ENCODE measurements at places on chromosomes 12 and 14.

GRCh38 chr12:121114019-121114639, 18.5 kb upstream of the P2RX7 start:
- peak; percentile 7 for DNase-seq

DNA sequence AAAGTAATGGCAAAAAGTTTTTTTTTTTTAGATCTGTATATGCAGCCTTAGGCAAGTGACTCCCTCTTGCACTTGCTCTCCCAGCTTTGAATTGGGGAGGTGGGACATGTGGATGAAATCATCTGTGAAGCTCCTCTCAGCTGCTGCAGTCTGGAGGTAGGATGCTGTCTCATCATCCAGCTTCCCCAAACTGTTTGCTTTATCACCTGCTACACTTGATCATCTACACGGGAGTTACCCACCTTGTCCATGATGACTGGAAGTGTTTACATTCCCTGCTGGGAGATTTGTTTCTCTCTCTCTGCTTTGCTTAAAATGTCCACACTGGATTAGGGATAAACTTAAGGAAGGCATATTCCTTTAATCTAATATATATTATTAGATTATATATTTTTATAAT, 8.5 kb upstream of the FGF23 start:
- DNase-seq = no peak

DNA sequence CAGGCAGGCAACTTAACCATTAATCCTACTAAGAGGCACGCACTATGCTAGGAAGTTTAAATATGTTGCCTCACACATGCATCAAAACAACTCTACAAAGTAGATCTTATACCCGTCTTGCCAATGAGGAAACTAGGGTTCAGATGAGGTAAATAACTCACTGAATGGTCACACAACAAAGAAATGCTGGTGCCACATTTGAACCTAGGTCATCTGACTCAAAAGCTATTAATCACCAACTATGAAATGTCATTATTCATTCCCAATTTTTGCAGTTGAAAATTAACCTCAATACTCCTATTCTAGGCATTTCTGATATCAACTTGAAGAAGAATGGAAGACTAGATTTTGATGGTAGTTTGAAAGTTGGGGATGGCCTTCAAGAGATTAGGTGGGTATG, 2.8 kb upstream of the PYROXD1 start:
- DNase-seq = no peak

DNA sequence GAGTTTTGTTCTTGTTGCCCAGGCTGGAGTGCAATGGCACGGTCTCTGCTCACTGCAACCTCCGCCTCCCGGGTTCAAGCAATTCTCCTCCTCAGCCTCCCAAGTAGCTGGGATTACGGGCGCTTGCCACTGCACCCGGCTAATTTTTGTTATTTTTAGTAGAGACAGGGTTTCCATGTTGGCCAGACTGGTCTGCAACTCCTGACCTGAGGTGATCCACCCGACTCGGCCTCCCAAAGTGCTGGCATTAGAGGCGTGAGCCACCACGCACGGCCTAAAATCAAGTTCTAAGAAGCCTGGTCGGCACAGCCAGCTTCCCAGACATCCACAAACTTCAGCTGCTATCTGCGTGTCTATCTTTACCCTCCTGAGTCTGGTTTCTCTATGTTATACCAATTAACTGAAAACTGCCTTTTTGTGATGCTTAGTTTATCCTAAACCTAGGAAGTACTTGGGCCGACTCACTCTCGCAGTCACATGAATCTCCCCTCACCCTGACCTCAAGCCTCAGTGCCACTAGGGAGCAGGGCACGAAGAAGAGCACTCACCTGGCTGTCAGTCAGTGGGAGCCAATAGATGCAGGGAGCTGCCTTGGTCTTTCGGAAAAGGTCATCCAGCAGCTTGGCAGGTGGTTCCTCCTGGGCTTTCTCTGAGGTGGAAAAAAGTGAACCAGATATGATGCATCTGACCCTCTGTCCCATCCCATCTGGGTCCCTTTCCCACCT, 3.4 kb upstream of the CDH24 start:
- DNase-seq = no peak

GRCh38 chr12:80321653-80322052, 122.4 kb upstream of the PTPRQ start:
- DNase-seq = no peak

Measured in NCI-H69 (cell line).